ENCODE measurements at places on chromosomes 7 and 10.

DNA sequence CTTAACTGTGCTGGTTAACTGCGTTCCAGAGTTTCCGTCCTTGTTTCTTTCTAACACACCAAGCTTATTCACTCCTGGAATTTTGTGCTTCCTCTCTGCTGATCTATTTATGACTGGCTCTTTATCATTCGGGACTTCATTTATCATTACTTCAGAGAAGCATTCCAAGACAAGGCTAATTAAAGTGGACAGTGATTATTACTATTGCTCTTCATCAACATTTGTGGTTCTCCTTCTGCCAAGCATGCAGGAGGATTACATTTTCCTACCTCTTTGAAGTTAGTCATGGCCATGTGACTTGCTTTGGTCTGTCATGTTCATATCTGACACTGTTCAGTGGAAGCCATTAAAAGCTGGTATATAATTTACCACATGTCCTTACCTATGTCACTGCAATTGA lies 172.4 kb upstream of the AGR3 start:
- no peak for DNase-seq

GRCh38 chr10:126252884-126253610 lies 135.2 kb downstream of the ADAM12 start:
- peak; percentile 99 for DNase-seq

DNA sequence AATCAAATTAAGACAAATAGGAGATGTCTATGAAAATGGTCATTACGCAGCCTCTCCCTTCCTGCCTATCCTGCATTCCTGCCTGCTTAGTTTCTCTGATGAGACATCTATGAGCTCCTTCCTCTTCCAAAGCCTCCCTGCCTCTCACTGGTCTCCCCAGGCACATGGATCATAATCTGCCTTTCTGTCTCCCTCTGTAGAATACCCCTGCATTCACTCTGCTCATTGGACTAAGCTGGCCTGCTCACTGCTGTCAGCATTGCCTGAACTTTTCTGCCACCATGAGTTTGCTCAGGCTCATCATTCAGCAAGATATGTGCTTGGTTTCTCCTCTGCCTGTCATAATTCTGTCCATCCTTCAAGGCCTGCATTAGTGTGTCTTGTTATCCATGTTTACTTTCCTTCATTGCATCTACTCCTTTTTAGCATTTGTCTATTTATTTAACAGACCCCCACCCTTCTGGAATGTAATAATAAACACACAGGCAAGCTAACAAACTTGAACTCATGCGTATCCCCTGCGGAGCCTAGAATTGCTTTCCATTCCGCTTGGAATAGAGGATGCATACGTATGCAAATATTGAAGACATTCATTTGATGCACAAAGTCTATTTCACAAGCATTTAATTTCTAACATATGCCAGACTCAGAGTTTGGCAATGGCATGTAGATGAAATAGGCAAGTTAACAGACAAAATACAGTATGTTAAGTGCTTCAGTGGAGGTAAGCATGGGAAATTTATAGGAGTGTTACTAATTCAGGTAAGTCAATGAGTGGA lies 88.3 kb downstream of the PTPRZ1 start:
- DNase-seq: peak; percentile 42

DNA sequence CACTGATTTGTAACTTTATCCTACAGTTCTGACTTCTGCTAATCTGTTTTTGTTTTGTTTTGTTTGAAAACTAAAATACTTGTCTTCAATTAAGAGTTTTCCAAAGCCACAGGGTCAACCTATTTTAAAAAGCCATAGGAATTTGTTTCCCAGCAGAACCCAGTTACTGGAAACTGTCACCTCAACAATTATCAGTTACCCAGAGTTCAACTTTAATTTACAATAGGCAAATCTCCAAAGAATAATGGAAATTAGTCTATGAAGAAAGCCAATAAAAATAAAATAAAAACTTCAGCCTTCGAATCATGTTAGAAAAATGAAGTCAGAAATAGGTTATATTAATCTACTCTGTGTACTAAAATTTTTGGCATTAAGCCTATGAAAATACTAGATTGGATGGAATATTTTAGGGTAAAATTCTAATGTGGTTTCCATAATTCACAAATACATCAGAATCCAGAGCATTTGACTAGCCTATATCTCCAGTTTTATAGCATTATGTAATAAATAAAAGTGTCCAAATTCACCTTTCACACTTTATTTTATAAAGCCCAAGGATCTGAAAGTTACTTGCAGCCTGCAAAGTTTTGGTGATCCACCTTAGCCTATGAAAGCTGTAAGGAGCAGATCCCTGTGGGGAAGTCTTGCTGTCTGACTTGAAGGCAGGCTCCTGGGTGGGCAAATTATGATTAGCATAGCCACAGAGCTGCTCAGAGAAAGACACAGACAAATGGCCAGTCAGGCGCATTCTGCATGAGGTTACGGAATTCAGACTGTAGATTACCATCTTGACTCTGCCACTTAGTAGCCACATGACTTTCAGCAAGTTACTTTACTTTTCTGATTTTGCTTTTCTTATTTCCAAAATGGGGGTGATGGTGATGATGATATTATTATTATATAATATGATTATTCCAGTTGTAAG lies 250.0 kb upstream of the HGF start:
- DNase-seq: no peak

DNA sequence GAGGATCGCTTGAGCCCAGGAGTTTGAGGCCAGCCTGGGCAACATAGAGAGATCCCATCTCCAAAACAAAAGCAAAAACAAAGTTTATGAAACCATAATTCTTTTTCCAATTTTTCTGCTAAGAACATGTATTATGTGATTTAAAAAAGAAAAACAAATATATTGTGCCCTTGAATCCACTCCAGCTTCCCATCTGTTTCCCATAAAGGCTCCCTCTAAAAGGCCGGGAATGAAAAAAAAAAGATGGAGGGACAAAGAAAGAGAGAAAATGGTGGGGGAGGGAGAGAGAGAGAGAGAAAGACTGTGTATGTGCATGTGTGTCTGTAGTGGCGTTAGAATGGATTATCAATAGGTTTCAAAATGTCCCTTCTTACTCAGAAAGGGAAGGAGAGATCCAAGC lies 20.5 kb upstream of the GSDME start:
- no peak for DNase-seq

GRCh38 chr10:55065185-55065584 lies 264.2 kb upstream of the PCDH15 start:
- no peak for DNase-seq
